ENCODE measurements at places on chromosomes 4 and X.

- DNase-seq, result no peak
These were observed 850.9 kb downstream of the FAM133A start for GRCh38 chrX:94524867-94525266.

- no peak for DNase-seq
These were observed 9.8 kb downstream of the ATP8A1 start for GRCh38 chr4:42646999-42647541.

- no peak for DNase-seq
These were observed 392.2 kb upstream of the ZFP42 start for GRCh38 chr4:187603093-187604025.

DNA sequence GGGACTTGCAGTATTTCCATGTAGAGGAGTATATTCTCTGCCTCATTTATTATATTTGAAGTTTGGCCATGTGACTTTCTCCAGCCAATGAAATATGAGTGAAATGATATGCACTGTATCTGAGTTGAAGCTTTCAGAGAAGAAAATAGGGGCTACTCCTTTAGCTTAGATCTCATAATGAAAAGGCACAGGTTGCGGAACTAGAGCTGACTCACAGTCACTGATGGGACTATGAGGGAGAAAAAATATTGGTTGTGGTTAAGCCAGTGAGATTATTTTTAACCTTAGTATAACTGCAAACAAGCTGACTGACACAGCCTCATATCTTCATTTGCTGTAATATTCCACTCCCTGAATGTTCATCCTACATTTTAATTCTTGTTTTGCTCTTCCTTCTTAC is 1104.3 kb downstream of the RPA4 start:
- no peak for DNase-seq

DNA sequence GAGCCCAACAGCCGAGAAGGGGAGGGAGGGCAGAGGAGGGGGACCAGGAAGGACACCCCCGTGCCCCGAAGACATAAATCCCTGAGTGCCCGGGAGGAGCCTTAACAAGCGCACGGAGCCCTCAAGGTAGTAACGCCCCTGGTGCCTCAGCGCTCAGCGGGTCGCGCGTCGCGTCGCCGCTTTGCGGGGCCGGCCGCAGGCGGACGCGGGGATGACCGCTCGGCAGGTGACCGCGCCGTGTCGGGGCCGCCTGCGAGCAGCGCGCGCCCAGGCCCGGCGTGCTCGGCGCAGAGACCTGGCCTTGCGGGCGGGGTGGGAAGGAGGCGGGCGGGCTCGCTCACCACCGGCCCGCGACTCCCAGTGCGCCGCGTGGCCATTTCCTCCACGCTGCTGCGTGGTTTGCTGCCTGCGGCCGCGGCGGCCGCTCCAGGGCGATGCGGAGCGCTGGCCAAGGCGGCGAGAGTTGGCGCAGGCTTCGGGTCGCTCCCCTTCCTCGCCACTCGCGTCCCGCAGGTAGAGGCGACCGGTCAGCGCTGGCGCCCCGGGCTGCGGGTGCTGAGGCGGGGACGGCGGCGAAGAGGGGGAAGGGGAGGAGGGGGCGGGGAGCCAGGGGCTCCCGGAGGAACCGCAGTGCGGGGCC is 632 bp downstream of the CCSER1 start:
- DNase-seq, result no peak

Measured in nucleus accumbens (tissue), 56 donors.